ENCODE measurements at places on chromosomes 6 and 20.

- DNase-seq = no peak
These were observed 406.1 kb upstream of the MARCKS start for GRCh38 chr6:113451049-113451448.

GRCh38 chr6:25306379-25306778, 27.2 kb downstream of the CARMIL1 start:
- no peak for DNase-seq

GRCh38 chr6:5506597-5506996, 245.3 kb downstream of the FARS2 start:
- no peak for DNase-seq

- peak; percentile 98 for DNase-seq
These were observed 199.3 kb upstream of the FLRT3 start for GRCh38 chr20:14536738-14537137.

DNA sequence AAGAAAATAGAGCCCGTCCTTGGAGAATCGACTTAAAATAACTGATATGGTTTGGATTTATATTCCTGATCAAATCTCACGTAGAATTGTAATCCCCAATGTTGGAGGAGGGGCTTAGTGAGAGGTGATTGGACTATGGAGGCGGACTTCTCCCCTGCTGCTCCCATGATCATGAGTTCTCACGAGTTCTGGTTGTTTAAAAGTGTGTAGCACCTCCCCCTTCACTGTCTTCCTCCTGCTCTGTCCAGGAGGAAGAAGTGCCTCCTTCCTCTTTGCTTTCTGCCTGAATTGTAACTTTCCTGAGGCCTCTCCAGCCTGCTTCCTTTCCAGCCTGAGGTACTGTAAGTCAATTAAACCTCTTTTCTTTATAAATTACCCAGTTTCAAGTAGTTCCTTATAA, 529.2 kb downstream of the HAO1 start:
- no peak for DNase-seq

DNA sequence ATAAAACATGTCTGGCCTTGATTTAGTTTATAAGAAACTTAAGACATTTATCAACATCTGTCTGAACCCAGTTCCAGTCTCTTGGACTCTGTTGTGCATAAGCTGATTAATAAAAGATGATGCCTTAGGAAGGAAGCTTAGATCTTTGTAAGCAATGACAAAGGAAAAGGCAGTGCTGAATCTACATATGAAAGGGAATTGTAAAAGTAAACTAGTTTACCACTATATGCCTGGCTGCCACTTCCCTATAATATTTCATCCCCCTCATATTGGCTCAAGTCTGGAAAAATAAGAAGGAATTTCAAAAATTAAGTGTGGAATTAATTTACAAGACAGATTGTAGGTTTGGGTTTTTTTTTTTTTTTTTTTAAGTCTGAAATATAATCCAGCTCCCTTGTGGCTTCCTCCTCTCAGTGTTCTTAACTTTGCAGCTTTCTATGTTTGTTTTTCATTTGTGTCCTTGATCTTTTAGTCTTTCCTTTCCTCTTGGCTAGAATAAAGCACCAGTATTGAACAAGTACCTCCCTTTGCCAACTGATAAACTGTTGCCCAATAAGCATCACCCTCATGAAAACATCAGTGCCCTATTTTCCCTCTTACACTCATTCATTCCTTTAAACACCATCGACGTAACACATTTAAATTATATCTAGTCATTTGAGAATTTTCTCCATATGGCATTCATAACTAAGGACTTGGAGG, 146.7 kb upstream of the TBX18 start:
- DNase-seq = no peak

DNA sequence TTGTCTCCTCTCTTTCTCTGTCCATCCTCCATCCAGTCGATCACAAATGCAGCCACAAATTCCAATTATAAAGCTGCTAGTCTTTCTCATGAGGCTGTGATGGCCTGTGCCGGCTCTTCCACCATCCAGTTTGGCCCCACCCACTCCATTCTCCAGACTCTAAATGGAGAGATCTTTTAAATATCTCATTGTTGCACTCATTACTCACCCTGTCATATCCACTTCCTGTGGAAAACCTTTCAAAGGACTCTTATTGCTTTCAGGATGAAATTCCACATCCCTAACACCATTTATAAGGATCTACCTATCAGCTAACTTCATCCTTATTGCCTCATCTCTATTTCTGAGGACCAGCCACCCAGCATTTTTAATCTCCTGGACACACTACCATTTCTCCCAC, 70.6 kb downstream of the NRN1 start:
- no peak for DNase-seq

GRCh38 chr20:50498071-50498776, 12.0 kb upstream of the PTPN1 start:
- DNase-seq = no peak

- DNase-seq = no peak
These were observed 33.4 kb upstream of the ZMYND8 start for GRCh38 chr20:47389867-47390347.

GRCh38 chr6:53309059-53309900, 39.5 kb downstream of the ELOVL5 start:
- DNase-seq = no peak

DNA sequence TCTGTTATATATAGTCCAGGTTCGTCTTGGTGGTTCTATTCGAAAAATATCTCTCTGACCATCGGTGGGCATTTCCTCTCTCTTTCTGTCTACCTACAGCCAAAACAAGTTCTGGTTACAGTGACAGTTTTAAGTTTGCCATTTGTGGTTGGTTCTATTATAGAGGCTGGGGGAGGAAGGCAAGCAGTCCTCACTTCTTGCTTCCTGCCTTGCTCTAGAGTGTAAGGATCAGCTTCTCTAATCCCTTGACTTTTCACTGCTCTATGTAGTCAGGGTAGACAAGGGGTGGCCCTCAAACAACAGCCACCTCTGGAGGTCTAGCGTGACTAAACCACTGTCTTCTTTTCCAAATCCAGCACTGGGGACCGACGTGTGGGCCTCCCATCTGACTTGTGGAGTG, 16.1 kb downstream of the E2F3 start:
- no peak for DNase-seq

- no peak for DNase-seq
These were observed 439.6 kb upstream of the PTCHD4 start for GRCh38 chr6:48550603-48551002.

DNA sequence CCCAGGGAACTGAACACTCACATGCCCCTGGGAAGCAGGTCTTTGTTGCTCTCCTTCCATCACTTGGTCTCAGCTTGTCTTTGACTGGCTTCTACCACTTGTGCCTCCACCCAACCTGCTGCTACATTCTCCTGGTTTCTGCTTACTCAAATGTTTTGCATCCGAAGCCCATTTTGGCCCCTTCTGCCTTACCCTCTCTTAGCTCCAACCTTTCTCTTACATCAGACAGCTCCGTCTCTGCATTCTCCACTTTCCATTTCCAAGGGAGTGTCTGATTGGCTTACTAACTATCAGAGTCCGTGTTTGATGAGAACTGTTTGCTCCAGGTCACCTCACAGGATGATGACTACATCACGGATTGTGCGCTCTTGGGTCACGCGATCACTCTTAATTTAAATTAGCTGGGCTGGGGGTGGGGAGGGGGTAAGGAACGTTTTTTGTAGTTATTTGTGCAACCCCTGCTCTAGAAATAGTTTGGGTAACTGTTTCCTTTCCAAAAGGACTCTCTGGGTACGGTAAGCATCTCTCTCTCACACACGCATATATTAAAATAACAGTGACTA, 844 bp upstream of the ABRACL start:
- no peak for DNase-seq
